ENCODE measurements at places on chromosomes 16 and 17. TPM values are rescaled to one million over a fixed set of nuclear protein-coding genes. Genes with fewer than 3 reads are reported as not detected.

DNA sequence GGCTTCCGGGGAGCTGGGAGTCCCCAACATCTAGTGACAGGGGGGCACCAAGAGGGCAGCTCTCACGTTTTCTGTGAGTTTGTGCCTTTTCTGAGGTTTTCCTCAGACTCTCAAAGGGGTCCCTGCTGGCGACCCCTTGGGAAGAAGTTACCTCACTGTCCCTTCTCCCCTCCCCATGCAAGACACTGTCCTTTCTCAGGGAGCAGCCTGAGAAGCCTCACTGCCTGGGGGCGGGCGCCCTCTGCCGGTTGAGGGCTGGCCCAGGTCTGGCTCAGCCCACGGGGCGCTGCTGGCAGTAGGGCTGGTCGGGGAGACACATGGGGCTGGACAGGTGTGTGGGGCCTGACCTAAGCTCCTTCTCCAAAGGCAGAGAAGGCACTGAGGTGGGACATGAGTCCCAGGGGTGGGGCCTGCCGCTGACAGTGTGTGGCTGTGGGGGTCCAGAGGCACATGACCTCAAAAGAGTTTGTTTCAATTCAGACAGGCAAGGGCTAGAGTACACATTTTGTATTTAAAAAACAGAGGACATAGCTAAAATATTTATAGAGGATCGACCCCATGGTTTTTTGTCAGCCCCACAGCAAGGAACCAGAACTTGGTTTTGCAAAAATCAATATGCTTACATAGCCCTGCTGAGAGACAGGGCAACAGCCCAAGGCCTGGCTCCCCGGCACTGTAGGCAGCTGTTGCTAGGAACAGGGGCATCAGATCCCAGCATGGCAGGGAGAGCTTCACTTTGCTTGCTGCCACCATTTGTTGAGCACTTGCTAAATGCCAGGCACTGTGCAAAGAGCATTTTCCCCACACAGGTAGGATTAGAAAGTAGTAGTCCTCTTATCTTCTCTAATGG lies 18.5 kb upstream of the ALDH3A1 start:
- H3K4me1 ChIP-seq = no peaks in the 10 kb centered on the region
- no peaks in the 10 kb centered on the region for H3K36me3 ChIP-seq
- no peak overlapping the region for H3K27ac ChIP-seq
- H3K27me3 ChIP-seq = no peaks in the 10 kb centered on the region
- peak; percentile 70 for DNase-seq

GRCh38 chr17:19010729-19011505 lies 6.4 kb upstream of the FAM83G start:
- H3K36me3 ChIP-seq = no peaks in the 10 kb centered on the region
- no peaks in the 10 kb centered on the region for H3K27me3 ChIP-seq
- no peak overlapping the region for H3K4me3 ChIP-seq
- no peaks in the 10 kb centered on the region for H3K4me1 ChIP-seq

GRCh38 chr17:59825533-59826322 lies 67.0 kb downstream of the TUBD1 start:
- H3K27ac ChIP-seq = peak overlapping the region; percentile 91
- H3K27me3 ChIP-seq = no peaks in the 10 kb centered on the region
- DNase-seq = peak; percentile 68

DNA sequence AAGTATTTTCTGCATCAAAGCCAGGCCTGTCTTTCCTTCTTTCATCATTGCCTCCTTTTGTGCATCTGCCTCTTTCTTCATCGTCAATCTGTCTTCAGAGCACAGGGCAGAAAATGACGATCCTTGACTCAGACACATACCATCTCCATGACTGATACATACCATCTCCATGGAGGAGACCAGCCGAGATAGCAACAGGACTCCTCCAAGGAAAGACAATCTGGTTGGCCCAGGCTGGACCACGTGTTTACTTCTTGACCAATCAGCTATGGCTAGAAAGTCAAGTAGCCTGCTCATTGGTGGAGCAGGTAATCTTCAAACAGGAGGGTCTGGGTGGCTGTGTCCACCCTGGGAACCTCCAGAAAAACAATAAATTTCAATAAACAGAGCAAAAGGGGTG lies 164.6 kb downstream of the CPPED1 start:
- no peak overlapping the region for H3K27ac ChIP-seq
- H3K4me3 ChIP-seq = no peak overlapping the region
- no peaks in the 10 kb centered on the region for H3K27me3 ChIP-seq
- no peaks in the 10 kb centered on the region for H3K4me1 ChIP-seq
- no peaks in the 10 kb centered on the region for H3K36me3 ChIP-seq

DNA sequence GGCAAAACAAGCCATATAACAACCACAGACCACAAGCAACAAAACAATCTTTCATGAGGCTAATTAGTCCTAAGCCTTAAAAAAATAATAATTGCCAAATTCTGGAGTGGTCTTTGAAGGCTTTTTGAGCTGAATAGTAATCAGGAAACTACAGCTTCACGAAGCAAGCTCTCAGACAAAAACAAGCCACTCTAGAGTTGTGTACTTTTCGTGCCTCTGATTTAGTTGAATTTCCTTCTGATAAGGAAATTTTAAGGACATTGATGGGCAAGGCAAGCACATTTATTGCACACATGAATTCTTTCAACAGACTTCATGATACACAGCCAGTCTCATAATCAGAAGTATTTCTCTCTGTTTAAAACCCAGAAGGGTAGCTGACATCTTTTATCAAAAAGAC lies 130.8 kb upstream of the IRX3 start:
- no peak for DNase-seq
- H3K36me3 ChIP-seq = no peaks in the 10 kb centered on the region
- H3K4me3 ChIP-seq = no peak overlapping the region
- no peaks in the 10 kb centered on the region for H3K27me3 ChIP-seq
- no peak overlapping the region for H3K27ac ChIP-seq

DNA sequence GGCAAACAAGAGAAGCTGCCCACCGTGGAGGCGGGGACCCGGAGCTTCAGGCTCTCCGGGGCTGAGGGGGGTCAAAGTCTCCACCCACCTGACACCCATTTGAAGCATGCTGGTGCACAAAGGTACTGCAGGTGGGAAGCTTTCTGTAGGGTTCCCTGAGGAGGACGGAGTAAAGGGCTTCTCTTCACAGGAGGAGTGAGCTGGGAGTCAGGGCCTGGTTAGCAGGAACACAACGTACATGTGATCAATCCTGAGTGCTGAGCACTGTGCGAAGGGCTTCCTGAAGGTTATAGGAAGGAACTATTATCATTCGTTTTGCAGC lies 252.9 kb upstream of the RPL38 start:
- no peak overlapping the region for H3K27ac ChIP-seq
- peaks cover 4% of the 10 kb centered on the region for H3K4me1 ChIP-seq
- no peaks in the 10 kb centered on the region for H3K36me3 ChIP-seq
- no peak overlapping the region for H3K4me3 ChIP-seq
- H3K27me3 ChIP-seq = peaks cover 26% of the 10 kb centered on the region
- DNase-seq = no peak

DNA sequence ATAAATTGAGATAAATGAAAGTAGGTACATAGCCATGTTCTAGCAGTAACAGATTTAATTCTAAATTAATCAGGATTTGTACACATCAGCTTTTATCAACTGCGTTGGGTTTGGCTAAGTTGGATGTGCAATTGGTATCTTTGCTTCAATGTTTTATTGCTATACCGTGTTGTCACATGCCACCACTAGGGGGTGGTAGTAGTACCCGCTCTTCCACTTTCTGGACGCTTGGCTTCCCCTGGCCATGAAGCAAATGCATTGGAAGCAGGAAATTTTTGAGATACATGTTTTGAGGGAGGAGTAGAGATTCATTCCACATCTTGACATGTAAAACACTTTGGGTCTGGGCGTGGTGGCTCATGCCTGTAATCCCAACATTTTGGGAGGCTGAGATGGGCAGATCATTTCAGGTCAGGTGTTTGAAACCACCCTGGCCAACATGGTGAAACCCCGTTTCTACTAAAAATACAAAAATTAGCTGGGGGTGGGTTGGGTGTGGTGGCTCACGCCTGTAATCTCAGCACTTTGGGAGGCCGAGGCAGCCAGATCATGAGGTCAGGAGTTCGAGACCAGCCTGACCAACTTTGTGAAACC lies 58.6 kb downstream of the EMP2 start:
- H3K27me3 ChIP-seq = no peaks in the 10 kb centered on the region
- no peaks in the 10 kb centered on the region for H3K36me3 ChIP-seq
- no peaks in the 10 kb centered on the region for H3K4me1 ChIP-seq
- H3K27ac ChIP-seq = no peak overlapping the region
- DNase-seq = peak; percentile 29

Gene AARSD1
- total RNA-seq = 30.1 TPM

Gene G6PC1
- total RNA-seq = not detected

DNA sequence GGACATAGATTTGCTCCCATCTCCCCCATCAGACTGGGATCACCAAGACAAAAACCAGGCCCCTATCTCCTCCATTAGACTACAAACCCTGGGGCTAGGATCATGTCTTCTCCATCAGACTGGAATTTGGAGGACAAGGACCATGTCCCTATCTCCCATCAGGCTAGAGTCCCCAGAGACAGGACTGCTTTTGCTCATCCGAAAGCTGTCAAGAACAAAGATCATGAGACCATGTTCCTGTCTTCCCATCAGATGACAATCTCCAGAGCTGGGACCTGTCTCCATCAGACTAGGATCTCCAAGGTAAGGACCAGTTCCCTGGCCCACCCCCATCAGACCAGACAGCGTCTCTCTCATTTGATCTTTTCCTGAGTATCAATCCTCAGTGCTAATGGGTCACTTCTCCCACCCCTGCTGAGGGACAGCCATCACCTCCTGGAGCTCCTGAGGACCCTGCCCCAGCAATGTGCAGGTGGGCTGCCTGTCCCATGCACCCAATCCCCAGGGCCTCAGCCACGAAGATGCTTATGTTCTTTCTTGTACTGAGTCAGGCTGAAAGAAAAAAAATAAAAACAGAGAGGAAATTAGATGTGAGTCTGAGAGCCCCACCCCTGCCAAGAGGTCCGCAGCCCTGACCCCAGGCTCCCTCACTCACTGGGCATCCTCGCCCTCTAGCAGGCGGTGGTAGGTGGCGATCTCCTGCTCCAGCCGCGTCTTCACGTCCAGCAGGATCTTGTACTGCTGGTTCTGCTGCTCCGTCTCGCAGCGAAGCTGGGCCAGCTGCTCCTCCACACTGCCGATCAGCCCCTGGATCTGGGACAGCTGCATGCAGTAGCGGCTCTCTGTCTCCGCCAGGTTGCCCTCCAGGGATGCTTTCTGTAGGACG lies 90.3 kb downstream of the GOSR1 start:
- no peak for DNase-seq
- H3K27me3 ChIP-seq = no peaks in the 10 kb centered on the region
- no peak overlapping the region for H3K4me3 ChIP-seq
- H3K27ac ChIP-seq = no peak overlapping the region

Gene LITAFD
- not detected for total RNA-seq

DNA sequence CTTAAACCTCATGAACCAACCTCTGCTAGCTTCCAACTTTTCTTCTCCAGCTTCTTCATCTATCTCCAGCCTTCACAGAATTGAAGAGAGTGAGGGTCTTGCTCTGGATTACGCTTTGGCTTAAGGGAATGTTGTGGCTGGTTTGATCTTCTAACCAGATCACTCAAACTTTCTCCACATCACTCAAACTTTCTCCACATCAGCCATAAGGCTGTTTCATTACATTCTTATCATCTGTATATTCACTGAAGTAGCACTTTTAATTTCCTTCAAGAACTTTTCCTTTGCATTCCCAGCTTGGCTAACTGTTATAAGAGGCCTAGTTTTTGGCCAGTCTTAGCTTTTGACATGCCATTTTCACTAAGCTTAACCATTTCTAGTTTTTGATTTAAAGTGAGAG lies 52.3 kb downstream of the CACNG1 start:
- no peaks in the 10 kb centered on the region for H3K27me3 ChIP-seq
- H3K27ac ChIP-seq = peak overlapping the region; percentile 37
- no peak for DNase-seq
- H3K36me3 ChIP-seq = no peaks in the 10 kb centered on the region

Gene KRT31
- 0.53 TPM for total RNA-seq

DNA sequence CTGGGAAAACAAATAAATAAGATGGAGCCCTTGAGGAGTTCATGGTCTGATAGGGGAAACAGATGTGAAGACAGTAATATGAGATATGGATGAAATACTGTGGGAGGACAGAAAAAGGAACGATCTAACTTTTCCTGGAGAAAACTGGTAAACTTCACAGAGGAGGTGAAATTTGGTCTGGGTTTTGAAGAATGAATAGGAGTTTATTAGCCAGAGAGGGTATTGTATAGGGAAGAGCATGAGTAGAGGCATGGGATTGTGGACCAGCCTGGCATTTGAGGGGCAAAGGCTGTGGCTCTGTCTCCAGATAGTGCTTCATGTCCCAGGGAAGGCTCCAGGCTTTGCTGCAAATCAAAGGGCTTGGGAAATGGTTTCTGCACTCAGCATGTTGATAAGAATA lies 1.6 kb downstream of the LPO start:
- no peak overlapping the region for H3K4me3 ChIP-seq
- H3K4me1 ChIP-seq = no peaks in the 10 kb centered on the region
- no peak overlapping the region for H3K27ac ChIP-seq
- no peak for DNase-seq
- H3K27me3 ChIP-seq = peaks cover 18% of the 10 kb centered on the region

- no peak overlapping the region for H3K27ac ChIP-seq
- H3K27me3 ChIP-seq = no peaks in the 10 kb centered on the region
- H3K4me1 ChIP-seq = no peaks in the 10 kb centered on the region
These were observed 364.7 kb upstream of the DYNLRB2 start for GRCh38 chr16:80176114-80176513.

DNA sequence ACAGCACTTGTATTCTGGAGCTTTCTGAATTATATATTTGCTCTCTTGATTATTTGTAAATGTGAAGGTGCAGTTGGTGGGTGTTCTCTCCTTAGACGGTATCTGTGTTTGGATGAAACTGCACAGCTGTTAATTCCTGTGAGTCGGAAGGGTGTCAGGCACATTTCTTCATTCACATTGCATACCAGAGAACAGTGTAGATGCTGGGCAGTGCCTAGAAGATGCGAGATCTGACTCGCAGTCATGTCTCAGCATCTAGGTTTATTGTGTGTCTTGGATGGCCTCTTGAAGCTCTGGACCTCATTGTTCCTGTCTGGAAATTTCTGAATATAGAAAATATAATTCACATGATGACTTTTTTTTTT lies 61.2 kb downstream of the CLEC16A start:
- H3K27ac ChIP-seq = peak overlapping the region; percentile 76
- H3K27me3 ChIP-seq = no peaks in the 10 kb centered on the region
- no peak overlapping the region for H3K4me3 ChIP-seq
- H3K36me3 ChIP-seq = no peaks in the 10 kb centered on the region

Gene KCNG4
- not detected for total RNA-seq

DNA sequence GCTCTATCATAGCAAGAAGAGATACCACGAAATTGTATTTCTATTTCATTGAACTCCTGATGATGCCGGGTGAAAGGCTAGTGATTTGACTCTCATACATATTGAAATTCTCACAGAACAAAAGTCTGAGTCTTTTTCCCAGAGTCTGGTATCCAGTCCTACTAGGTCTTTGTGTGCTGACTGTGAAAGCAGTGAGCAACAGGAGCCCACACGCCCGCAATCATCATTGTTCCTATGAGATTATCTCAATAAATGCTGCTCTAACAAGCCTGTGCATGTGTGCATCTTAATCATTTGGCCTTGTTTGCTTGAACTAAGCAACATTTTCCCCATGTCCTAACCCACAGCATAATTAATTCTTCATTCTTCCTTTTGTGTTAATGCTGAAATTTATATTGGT lies 1466.0 kb downstream of the CDH11 start:
- H3K27ac ChIP-seq = no peak overlapping the region
- DNase-seq = no peak
- no peak overlapping the region for H3K4me3 ChIP-seq
- no peaks in the 10 kb centered on the region for H3K4me1 ChIP-seq
- no peaks in the 10 kb centered on the region for H3K27me3 ChIP-seq

Measured in gastrocnemius medialis (tissue), 4 donors.